ENCODE measurements at places on chromosomes 5 and 9. TPM values are rescaled to one million over a fixed set of nuclear protein-coding genes. Genes with fewer than 3 reads are reported as not detected.

The CKMT2 gene
- total RNA-seq: 25.4 TPM

The PCDHGA7 gene
- 4.1 TPM for total RNA-seq

DNA sequence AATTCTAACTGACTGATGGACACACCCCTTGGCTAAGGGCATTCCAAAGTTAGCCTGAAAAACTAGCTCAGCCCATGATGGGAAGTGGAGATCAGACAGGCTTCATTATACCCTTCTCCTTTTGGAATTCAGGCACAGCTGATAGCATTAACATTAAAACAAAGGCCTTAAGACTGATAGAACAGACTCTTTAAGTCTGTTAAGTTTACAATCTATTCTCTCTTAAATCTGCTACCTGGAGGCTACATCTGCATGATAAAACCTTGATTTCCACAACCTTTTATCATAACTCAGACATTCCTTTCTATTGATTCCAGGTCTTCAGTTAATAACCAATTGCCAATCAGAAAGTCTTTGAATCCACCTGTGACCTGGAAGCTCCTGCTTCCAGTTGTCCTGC lies 281.4 kb downstream of the TUSC1 start:
- no peaks in the 10 kb centered on the region for H3K27me3 ChIP-seq
- no peak for DNase-seq
- no peak overlapping the region for H3K4me3 ChIP-seq
- H3K27ac ChIP-seq: no peak overlapping the region
- no peaks in the 10 kb centered on the region for H3K36me3 ChIP-seq

DNA sequence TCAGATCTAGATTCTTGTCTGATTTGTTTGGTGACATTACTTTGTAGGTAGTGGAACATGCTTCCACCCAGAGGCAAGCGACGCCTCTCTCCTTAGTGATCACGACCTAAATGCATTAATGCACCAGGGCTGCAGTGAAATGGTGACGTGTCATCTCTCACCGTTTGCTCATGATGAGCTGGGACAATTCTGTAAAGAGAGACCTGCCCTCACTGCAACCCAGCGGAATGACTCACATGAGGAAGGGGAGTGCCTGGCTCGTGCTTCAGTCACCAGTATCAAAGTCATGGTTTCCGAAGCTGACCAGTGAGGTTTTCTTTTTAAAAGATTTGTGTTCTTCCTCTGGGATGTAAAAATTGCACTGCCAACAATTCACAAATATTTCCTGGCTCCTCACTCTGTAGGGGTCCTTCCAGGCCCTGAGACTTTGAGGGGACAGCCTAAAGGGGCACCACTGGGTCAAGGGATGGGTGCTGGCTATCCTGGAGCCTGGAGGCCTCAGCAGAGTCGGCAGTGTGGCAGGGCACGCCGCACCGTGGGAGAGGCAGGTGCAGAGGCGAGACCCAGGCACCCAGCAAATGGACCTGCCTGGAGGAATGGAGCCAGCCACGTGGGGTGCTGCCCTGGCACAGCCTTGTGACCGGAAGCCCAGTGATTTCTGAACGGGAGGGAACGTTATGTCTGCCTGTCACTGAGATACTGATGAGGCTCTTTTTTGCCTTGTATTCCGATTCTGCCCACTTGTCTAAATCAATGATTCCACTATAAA lies 17.3 kb downstream of the QSOX2 start:
- peaks cover 5% of the 10 kb centered on the region for H3K36me3 ChIP-seq
- H3K27ac ChIP-seq: no peak overlapping the region
- no peaks in the 10 kb centered on the region for H3K27me3 ChIP-seq
- no peak for DNase-seq
- H3K4me1 ChIP-seq: no peaks in the 10 kb centered on the region

DNA sequence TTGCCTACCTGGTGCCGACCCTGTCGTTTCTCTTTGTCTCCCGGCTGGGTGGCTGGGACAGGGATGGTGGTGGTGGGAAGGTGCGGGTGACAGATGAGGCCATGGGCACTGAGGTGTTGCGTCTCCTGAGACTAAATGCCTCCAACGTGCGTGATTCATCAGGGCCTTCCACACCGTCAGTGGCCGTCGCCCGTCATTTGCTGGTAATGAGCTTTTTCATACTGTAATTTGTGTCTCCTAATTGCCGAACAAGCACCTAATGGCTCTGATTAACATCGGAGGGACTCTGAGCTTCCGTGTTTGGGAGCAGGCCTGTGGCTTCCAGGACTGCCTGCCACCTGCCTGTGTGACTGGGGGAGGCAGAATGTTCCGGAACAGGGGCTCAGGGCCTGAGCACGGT lies 35.2 kb downstream of the RXRA start:
- peak overlapping the region; percentile 86 for H3K27ac ChIP-seq
- no peaks in the 10 kb centered on the region for H3K27me3 ChIP-seq
- H3K4me1 ChIP-seq: peaks cover 85% of the 10 kb centered on the region
- no peak overlapping the region for H3K4me3 ChIP-seq

DNA sequence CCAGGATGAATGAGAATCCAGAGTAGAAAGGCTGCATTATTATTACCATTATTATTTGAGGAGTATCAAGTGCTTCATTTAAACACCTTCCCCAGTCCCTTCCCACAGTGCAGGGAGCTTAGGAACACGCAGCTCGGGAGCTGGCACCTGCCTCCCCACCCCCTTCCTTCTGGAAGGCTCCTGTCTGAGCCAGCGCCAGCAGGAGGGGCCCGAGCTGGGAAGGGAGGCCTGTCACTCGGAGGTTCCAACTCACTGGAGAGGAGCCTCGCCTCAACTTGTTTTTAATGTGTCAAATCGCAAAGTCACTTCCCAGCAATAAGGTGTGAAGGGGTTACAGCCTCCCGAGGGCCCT lies 156.4 kb upstream of the IRX4 start:
- H3K4me3 ChIP-seq: no peak overlapping the region
- DNase-seq: peak; percentile 59
- H3K4me1 ChIP-seq: no peaks in the 10 kb centered on the region
- H3K27ac ChIP-seq: peak overlapping the region; percentile 29

DNA sequence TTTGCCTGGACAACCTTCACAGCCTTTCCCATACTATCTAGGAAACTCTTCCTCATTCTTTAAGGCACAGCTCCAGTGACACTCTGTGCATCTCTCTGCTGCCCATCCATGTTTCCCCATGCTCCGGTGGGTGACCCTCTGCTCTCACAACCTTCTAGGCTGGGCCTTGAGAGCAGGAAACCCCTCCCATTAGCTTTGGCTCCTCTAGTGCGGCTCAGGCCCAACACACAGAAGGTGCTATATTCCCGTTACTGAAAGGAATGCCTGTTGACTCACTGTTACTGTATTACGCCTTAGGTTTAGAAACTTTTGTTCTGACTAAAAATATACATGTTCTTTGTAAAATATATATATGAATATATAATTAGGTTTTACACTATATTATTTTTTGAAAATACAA lies 8.1 kb upstream of the CCL28 start:
- DNase-seq: no peak
- H3K27me3 ChIP-seq: no peaks in the 10 kb centered on the region
- H3K4me1 ChIP-seq: no peaks in the 10 kb centered on the region
- no peaks in the 10 kb centered on the region for H3K36me3 ChIP-seq
- no peak overlapping the region for H3K4me3 ChIP-seq

- no peaks in the 10 kb centered on the region for H3K36me3 ChIP-seq
- DNase-seq: no peak
- no peaks in the 10 kb centered on the region for H3K27me3 ChIP-seq
- no peaks in the 10 kb centered on the region for H3K4me1 ChIP-seq
- no peak overlapping the region for H3K4me3 ChIP-seq
These were observed 190.1 kb downstream of the TMEM232 start for GRCh38 chr5:110536120-110537115.

GRCh38 chr5:31359839-31360238 lies 166.4 kb downstream of the CDH6 start:
- no peak overlapping the region for H3K4me3 ChIP-seq
- no peaks in the 10 kb centered on the region for H3K4me1 ChIP-seq
- no peaks in the 10 kb centered on the region for H3K36me3 ChIP-seq
- H3K27me3 ChIP-seq: no peaks in the 10 kb centered on the region
- no peak for DNase-seq
- no peak overlapping the region for H3K27ac ChIP-seq

DNA sequence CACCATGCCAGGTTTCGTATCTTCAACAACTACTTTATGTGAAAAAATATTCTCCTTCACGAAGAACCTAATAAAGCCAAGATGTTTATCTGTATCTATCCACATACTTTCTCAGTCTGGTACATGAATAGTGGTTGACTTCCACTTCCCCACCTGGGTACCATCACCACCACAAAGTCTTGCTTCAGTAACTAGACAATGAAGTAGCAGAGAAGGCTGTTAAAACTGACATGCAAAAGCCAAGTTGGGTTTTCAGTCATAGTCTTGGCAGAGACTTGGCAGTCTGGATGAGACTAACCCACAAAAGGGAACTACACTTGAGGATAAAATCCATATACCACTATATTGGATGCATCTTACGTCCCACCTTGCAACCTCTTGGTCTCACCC lies 5.0 kb downstream of the P4HA2 start:
- H3K4me1 ChIP-seq: peaks cover 17% of the 10 kb centered on the region
- no peaks in the 10 kb centered on the region for H3K36me3 ChIP-seq
- no peak overlapping the region for H3K4me3 ChIP-seq
- no peaks in the 10 kb centered on the region for H3K27me3 ChIP-seq
- DNase-seq: no peak
- no peak overlapping the region for H3K27ac ChIP-seq

Data from prostate gland (tissue), 2 donors.